NCI-H2107 (cell line): ENCODE measurements at places on chromosomes 4 and X.

DNA sequence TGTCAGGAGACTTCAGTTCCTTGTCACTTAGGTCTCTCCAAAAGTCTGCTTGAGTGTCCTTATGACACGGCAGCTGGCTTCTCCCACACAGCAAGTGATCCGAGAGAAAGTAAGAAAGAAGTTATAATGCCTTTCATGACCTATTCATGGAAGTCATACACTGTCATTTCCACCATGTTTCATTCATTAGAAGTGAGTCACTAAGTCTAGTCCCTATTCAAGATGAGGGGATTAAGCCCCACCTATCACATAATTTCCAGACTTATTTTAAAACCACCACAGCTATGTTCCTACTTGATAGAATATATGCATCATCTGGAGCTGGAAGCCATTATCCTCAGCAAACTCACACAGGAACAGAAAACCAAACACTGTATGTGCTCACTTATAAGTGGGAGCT, 25.2 kb upstream of the COL25A1 start:
- no peak for DNase-seq

DNA sequence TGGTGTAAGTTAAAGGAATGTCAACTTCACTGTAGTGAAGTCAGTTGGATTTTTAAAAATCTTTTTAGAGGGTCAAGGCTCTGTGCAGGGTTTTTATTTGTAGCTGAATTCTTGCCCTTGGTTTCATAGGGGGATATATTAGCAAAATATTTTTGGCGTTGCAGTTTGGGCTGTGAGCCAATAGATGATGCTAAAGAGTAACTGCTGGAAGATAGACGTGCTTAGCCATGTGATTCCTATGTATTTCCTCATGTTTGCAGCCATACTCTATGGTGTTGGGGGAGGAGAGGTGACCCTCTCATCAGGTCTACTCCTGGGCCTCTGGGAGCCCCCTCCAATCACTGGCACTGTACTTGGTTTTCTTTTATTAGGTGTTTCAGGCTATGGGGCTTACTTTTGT, 246.7 kb upstream of the ARHGAP24 start:
- no peak for DNase-seq

DNA sequence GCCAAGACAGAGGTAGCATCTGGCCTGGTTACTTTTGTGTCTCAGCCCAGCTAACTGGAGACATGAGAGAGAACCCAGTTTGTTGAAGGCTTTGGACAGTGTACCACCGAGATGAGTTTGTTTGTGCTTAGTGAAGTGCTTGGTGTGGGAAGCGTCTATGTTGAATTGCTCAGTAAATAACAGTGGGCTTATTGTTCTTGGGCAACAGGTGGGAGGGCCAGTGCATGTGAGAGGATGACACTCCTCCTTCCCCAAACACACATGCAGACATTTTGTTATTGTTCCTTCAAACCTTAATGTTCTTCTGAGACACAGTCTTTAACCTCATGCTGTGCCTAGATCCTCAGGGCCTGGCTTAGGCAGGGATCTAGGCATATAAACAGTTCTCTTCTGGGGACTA, 39.7 kb downstream of the MSN start:
- no peak for DNase-seq

GRCh38 chr4:83855044-83855443, 319.1 kb downstream of the GPAT3 start:
- no peak for DNase-seq

DNA sequence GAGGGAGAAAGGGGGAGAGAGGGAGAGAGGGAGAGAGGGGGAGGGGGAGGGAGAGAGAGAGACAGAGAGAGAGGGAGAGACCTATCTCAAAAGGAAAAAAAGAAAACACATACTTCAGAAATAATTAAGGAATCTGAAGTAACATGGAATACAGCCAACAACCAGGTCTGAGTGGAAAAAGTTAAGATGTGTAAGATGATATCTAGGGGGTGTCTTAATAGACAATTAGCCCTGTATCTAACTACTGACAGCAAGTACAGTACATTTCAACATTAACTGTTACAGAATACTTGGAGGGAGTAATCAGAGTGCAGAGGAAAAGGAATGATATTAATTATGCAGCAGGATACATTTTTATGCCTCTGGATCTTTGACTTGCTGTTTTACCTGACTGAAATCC, 22.4 kb downstream of the NUP54 start:
- DNase-seq, result no peak
